Endothelial cell of umbilical vein (primary cell): ENCODE measurements at places on chromosomes 11 and 22. TPM values are rescaled to one million over a fixed set of nuclear protein-coding genes. Genes with fewer than 3 reads are reported as not detected.
A peak's percentile ranks its signal among the peaks of the same experiment; 100 is the strongest.

- no peak for DNase-seq
These were observed 93.8 kb downstream of the WNT7B start for GRCh38 chr22:45882881-45883810.

- peak; percentile 41 for DNase-seq
These were observed 6.1 kb downstream of the MPEG1 start for GRCh38 chr11:59206635-59207034.

GRCh38 chr11:70581991-70582885 lies 183.9 kb downstream of the CTTN start:
- no peak for DNase-seq

DNA sequence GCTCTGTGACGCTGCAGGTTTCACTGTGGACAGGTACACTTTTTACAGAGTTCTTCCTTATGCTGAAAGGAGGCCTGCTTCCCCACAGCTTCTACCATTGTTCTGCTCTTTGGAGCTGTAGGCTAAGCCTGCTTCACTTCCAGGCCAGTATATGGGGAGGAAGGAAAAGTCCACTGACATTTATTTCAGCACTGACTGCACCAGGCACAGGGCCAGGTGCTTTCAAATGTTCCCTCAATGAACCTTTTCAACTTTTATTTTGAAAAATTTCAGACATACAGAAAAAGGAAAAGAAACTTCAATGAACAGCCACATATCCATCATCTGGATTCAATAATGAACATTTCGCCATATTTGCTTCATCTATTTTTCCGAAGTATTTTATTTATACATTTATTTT lies 22.0 kb downstream of the POU2F3 start:
- no peak for DNase-seq

DNA sequence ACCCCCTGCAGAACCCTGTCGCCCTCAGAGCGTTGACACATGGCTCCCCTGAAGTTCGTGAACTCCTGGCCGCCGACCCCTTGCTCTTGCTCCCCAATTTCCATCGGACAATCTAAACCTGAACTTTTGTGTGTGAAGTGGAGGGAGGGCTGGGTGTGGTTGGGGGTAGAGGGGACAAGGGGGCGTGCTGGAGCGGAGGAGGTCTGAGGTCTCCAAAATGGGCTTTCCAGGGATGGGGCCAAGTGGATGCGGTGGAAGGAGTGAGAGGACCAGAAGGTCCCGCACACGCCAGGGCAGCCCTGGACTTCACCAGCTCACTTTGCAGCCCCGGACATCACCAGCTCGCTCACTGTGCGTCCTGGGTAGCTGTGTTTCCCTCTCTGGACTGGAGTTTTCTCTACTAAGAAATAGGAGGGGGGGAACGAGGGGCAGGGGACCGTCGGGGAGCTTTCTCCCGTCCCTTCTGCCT lies 18.6 kb downstream of the CREB3L1 start:
- DNase-seq = no peak

DNA sequence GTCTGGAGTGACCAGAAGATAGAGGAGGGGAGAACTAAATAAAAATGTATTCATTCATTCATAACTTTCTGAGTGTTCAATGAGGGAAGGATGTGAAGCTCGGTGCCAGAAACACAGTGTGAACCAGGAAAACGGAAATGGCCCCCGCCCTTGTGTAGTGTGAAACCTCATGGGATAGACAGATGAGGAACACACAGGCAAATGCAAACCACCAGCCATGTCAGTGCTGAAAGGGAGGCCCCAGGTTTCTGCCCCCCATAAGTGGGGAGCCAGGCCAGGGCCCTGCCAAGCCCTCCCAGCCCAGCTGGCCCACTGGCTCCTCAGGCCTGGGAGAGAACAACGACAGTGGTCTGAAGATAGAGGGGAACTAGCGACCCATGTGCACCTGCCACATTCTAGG lies 30.5 kb downstream of the LARGE1 start:
- DNase-seq = no peak

DNA sequence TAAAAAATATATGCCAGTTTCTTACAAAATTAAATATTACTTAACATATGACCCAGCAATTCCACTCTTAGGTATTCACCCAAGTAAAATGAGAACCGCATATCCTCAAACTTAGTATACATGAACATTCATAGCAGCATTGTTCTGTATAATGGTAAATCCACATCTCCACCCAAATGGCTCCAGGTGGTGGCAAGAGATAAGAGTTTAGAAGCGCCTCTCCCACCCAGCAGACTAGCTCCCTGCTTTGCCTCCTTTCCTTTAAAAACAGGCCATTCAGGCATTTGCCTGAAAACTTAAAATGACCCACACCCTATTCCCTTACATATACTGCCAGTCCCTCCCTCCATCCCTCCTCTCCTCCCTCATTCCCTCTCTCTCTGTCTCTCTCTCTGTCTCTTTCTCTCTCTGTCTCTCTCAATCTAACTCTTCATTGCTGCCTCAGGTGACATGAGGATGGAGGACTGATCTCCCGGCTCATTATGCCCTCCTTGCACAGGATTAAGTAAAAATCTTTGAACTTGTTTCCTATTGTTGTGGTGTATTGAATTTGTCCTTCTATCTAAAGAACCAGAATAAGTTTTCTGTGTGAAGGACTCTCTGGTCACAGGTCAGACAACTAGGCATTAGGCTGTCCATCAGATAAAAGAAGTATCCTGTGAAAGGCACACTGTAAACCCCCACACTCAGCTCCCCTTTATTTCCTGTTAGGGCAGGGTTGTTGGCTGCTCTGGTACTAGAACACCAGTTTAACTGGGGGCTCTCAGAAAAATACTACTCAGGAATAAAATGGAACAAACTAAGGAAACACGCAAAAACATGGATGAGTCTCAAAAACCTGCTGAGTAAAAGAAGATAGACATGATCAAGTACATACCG lies 48.3 kb downstream of the RRP8 start:
- no peak for DNase-seq

- no peak for DNase-seq
These were observed 41.7 kb upstream of the APLNR start for GRCh38 chr11:57278721-57279095.

DNA sequence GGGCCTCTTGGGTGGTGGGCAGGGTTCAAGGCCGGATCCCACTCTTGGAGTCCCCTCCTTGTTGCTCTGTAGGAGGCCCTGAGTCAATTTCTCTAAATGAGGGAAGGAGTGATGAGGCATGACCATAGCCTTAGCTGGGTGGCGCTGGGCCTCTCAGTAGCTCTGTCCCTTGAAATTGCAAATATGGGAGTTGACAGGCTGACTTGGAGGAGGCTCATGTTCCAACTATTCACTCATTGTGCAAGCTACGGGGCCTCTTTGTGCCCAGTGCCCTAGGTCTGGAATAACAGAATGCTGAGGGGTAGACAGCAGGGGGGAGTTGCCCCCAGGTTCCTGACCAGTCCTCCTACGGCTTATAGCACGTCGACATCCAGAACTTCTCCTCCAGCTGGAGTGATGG lies 8.0 kb downstream of the SELENOM start:
- no peak for DNase-seq

GRCh38 chr11:40597546-40598113 lies 861.8 kb downstream of the LRRC4C start:
- DNase-seq = no peak

GRCh38 chr11:76169473-76169896 lies 36.8 kb downstream of the WNT11 start:
- no peak for DNase-seq

- DNase-seq = no peak
These were observed 410 bp downstream of the GLB1L3 start for GRCh38 chr11:134276396-134277182.

- DNase-seq = no peak
These were observed 6.8 kb downstream of the BID start for GRCh38 chr22:17767233-17768065.

GRCh38 chr22:50276143-50276542 lies 6.0 kb upstream of the MAPK11 start:
- DNase-seq = peak; percentile 43

DNA sequence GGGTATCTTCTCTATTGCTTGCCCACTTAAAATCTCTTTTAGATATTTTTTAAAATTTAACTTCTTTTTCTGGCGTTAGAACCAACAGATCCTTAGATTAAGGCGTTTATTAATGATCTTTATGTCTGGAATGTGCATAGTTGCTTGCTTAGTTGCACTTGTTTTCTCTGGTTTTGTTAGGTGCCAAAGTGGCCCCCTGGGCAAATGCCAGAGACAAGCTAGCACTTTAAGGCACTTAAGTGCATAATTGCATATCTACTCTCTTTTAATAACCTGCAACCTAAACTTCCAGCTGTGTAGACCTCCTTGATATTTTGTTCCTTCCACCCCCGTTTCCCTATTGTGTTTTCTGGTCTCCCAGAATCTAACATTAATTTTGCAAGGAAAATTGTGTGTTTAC lies 3.3 kb downstream of the RBM4 start:
- no peak for DNase-seq

- DNase-seq = no peak
These were observed 2374.2 kb upstream of the RAG2 start for GRCh38 chr11:38972220-38972619.

DNA sequence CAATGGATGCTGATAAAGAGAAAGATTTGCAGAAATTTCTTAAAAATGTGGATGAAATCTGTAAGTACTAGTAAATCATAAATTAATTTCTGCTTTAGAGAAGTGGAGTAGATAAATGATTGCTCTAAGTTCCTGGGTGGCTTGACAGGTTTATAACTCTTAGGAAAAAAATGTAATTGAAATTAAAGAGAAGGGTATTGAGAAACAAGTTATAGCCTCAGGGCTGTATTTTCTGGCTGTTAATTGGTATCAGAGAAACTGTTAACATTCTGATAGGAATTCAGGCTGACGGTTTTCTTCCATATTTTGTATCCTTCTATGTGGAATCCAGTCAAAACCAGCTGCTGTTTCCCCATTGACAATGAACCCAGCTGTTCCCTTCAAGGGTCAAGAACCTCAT lies 1.9 kb downstream of the TTC12 start:
- DNase-seq = no peak

DNA sequence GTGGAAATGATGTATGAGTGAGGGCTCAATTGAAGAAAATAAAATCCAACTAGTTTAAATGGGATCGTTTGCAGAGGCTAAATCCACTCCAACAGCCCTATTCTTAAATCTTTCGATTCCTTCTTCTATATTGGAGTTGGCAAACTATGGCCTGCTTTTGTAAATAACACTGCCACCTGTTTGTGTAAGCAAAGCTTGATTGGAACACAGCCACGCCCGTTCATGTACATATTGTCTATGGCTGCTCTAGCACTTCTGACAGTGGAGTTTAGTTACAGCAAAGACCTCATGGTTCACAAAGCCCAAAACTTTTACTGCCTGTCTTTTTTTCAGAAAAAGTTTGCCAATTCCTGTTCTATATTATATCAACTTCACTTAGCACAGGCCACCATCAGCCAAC lies 40.6 kb upstream of the RCN1 start:
- no peak for DNase-seq

GRCh38 chr22:42062506-42063170 lies 8.0 kb downstream of the NAGA start:
- no peak for DNase-seq

DNA sequence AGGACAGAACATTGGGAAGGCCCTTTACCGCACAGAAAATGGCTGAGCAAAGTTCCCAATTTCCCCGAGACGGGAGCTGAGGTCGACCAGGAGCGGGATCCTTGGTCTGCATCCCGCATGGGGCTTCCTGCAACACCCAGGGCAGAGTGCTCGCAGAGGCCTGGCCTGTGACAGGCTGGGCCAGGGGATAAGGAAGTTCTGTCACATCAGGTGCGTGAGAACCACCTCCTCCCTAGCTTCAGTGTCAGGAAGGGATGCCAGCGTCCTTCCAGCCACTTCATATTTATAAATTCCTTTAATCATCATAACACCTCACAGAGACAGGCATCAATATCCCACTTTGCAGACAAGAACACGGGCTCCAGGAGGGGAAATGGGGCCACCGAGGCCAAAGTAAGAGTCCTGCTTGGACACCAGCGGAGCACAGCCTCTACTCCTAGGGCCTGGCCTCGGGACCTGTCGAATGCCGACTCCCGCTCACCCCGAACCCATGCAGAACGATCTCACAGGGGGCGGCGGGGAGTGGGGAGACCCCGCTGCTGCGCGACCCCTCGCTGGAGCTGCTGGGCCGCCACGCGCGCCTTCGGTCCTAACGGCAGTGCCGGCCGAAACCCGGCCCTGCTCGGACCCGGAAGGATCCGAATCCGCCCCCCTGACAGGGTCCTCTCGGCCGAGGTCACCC lies 532 bp downstream of the BET1L start:
- DNase-seq = peak; percentile 37

DNA sequence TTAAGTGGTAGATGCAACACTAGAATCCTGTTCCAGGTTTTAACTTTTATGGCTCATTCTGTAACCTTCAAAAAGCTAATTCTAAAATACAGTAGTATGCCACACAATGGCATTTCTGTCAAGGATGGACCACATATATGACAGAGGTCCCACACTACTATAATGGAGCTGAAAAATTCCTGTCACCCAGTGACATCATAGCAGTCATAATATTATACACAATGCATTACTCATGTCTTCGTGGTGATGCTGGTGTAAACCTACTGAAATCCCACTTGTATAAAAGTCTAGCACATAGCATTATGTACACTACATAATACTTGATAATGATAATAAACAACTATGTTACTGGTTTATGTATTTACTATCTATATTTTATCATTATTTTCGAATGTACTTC lies 12.1 kb downstream of the TYR start:
- DNase-seq = no peak

DNA sequence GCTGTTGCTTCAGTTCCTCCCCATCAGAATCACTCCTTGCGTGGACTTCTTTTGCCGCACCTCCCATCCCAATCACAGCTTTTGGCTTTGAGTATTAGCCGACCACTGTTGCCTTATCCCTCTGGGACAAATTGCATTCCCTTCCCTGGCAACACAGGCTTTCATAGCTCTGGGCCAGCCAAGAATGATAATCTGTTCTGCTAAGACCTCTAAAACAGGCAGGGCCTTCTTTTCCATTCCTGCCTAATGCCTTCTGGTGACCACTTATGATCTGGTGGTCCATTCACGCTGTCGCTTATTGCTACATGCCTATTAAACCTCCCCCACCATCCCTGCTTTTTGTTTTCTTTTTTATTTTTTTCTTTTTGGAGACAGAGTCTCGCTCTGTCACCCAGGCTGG lies 9.6 kb downstream of the SEC14L2 start:
- no peak for DNase-seq

- no peak for DNase-seq
These were observed 133.7 kb downstream of the CTTN start for GRCh38 chr11:70532066-70532440.

Gene P2RY2
- total RNA-seq = 4.4 and 5.6 TPM in 2 replicates

Gene C11orf91
- 1.4 and 2.1 TPM in 2 replicates for total RNA-seq

Gene GLB1L2
- 0.28 and 0.55 TPM in 2 replicates for total RNA-seq

Gene TNNT3
- not detected in 2 replicates for total RNA-seq

Gene OVCH2
- total RNA-seq = not detected in 2 replicates

Gene AGBL2
- 0.86 TPM in 1 of 2 replicates, not detected in the other for total RNA-seq

Gene MMP11
- 10.1 and 10.3 TPM in 2 replicates for total RNA-seq

Gene SYT12
- not detected in 2 replicates for total RNA-seq

Gene C11orf87
- total RNA-seq = not detected in 2 replicates

Gene RAG1
- total RNA-seq = 1.2 and 2.0 TPM in 2 replicates

Gene BLID
- total RNA-seq = 2.4 and 3.5 TPM in 2 replicates

Gene SLC22A8
- total RNA-seq = not detected in 2 replicates

Gene CRYAB
- total RNA-seq = not detected in 2 replicates
